ENCODE measurements at places on chromosomes 12 and 14.

DNA sequence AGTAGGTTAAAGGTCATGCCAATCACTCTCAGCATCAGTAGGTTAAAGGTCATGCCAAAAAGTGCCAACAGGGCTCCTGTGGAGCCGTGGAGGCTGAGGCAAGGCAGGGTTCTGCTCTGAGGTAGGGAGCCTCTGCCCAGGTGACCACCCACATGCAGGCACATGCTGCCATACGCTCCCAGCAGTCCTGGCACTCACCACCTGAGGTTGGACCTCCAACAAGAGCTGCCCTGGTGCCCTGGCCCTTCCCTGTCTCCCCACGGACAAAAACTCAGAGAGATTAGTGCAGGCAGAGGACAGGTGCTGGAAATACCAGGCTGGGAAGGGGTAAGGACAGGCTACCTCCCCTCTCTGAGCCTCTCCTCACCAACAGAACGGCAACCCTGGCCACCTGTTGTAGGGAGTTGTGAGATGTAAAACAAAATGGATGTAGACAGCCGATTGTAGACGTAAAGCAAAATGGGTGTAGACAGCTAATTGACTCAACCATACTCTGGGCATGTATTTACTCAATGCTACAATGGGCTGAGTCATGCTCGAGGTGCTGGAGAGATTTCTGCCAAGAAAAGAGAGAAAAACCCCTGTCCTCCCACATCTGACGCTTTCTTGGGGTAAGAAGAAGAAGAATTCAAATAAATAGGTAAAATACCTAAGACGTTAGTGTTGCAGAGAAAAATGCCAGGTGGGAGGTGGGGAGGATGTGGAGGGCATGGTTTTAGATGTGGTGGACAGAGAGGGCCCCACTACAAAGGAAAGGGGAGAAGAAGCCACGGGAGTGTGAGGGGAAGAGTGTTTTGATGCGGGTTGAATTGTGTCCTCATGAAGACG lies 32.4 kb downstream of the LTBP2 start:
- DNase-seq, result no peak

GRCh38 chr14:102279282-102279681 lies 25.7 kb downstream of the MOK start:
- DNase-seq, result no peak

GRCh38 chr14:74195623-74196022 lies 43.6 kb upstream of the VSX2 start:
- no peak for DNase-seq

GRCh38 chr12:121712190-121712460 lies 427 bp upstream of the TMEM120B start:
- no peak for DNase-seq

DNA sequence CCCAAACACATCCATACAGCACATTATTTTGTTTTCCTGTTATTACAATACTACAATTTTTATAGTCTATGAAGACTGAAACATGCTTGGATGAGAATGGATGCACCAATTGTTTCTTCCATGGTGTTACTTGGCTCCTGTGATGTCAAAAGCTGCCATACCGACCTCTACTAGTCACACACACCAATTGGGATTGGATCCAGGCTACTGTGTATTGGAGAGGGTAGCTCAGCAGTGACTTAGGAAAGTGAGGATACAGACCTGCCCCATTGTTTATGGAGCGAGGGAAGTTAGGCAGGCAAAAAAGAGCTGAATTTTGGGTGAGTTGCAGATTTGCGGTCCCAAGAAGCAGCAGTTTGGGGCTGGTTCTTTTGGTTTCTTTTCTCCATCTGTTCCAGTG lies 30.8 kb upstream of the AKAP6 start:
- DNase-seq, result no peak

DNA sequence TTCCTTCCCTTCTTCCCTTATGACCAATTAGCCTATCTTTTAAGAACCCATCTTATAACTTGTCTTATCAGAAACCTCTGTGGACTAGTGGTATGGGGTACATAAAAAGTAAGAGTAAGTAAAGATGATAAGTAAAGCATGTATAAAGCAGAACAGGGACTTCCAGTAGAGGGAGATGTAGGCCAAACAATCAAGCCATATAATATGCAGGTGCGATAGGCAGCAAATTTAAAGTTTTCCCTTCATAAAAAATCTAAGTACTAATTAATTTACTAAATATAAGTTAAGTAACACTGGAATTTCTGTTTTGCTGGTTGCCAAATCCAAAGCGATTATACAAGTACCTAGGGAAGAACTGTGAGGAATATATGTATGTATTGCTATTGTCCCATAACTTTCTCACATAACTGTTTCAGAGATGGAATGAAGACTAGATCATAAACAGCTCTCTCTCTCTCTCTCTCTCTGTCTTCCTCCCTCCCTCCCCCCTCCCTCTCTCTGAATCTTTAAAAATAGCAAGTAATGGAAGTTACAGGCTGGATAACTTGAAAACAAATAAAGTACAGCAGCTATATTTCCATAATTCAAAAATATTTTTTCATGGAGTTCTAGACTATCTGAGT lies 25.7 kb downstream of the METTL25 start:
- DNase-seq, result no peak

- DNase-seq, result no peak
Observed at GRCh38 chr12:62618930-62619329, 152.3 kb downstream of the MON2 start.

DNA sequence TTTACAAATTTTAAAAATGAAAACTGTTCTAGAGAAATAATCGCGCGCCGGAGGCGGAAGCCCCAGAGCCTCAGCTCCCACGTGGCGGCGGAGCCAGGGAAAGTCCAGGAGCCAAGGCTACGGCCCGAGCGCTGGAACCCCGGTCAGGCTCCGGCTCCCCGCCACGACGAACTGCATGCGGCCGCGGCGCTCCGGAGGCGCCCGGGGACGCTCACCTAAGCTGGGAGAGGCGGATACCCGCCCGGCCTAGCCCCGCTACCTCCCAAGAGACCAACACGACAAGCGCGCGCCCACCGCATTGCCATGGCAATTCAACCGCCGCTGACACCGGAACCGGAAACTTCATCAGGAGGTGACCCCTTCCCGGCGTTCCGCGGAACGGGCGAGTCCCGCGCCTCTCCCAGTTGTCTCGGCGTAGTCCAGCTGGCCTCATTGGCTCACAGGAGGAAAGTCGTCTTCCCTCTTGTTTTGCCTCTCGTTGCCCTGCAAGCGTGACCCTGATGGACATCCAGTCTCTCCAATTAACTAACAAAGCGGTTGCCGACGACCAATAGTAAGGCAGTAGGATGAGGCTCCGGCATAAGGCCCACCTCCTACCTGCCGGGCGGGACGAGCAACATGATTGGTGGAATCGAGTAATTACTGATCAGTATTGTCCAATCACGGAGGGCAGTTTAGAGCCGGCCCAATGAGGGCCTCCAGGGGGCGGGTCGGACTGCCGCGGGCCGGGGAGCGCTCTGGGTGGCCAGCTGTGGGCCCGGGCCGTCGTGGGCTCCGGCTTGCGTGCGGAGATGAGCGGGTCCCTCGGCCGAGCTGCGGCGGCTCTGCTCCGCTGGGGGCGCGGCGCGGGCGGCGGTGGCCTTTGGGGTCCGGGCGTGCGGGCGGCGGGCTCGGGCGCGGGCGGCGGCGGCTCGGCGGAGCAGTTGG lies at the start of gene GLRX5:
Gene GLRX5, plus strand, starts transcription at position 752 of the 927 bp plus-strand sequence. Its CDS starts 40 bp downstream, at position 792.
- peak; percentile 95 for DNase-seq

- DNase-seq, result no peak
Observed at GRCh38 chr12:132264086-132265010, 65.0 kb downstream of the GALNT9 start.

GRCh38 chr12:71439613-71440344 lies at the start of gene LGR5:
Gene LGR5 (plus strand): TSS chr12:71439798. CDS start chr12:71440081, 283 bp downstream.
- DNase-seq, result no peak

DNA sequence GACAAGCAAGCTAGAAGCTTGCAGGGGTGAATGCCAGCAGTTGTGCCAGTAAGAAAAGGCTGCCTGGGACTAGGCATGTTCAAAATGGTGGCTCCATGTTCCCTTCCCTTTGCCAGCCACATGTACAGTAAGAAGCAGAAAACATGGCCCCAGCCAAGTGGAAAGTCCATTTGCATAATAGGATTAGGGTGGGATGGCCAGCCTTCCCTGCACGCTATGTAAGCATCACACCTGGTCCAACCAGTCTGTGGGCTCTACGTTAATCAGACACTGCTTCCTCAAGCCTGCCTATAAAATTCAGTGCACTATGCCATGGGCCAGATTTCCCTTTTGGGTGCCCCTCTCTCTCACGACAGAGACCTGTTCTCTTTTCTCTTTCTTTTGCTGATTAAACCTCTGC lies 288.4 kb downstream of the GXYLT1 start:
- DNase-seq, result no peak

DNA sequence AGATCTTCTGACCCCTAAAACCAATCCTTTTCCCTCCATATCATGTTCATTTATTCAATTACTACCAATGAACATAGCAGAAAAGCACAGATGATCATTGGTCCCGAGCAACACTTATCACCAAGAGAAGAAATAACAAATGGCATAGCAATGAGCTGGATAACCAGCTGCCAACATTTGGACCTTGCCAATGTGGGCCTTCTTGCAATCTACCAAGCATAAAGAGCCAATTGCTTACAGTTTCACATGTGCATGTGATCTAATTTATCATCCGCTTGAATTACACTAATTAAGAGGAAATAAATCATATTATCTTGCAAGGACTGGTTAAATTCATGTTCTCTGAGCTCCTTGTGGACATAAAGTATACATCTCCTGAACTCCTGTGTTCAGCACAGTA lies 134.8 kb upstream of the HMGA2 start:
- no peak for DNase-seq

All from GM18507 (cell line).